Type B pancreatic cell (in vitro differentiated cells): ENCODE measurements at places on chromosomes 2 and 18. TPM values are rescaled to one million over a fixed set of nuclear protein-coding genes. Genes with fewer than 3 reads are reported as not detected.

The CHRND gene
- 0.60 TPM in 1 of 2 replicates, not detected in the other for total RNA-seq

The PROKR1 gene
- total RNA-seq = 0.10 and 0.41 TPM in 2 replicates

GRCh38 chr18:70234667-70235459 is 29.4 kb upstream of the RTTN start:
- no peaks in the 10 kb centered on the region for H3K36me3 ChIP-seq
- H3K27ac ChIP-seq = no peak overlapping the region
- H3K27me3 ChIP-seq = peaks cover 6% of the 10 kb centered on the region
- H3K4me1 ChIP-seq = no peaks in the 10 kb centered on the region
- no peak overlapping the region for H3K4me3 ChIP-seq

- no peak overlapping the region for H3K27ac ChIP-seq
- no peak overlapping the region for H3K4me3 ChIP-seq
- H3K27me3 ChIP-seq = peaks cover 13% of the 10 kb centered on the region
- no peak for DNase-seq
- H3K36me3 ChIP-seq = no peaks in the 10 kb centered on the region
- peaks cover 3% of the 10 kb centered on the region for H3K4me1 ChIP-seq
These were observed 62.0 kb downstream of the GYPC start for GRCh38 chr2:126717928-126718327.
